A172 (cell line): ENCODE measurements at places on chromosomes 1 and 21. TPM values are rescaled to one million over a fixed set of nuclear protein-coding genes. Genes with fewer than 3 reads are reported as not detected.
A peak's percentile ranks its signal among the peaks of the same experiment; 100 is the strongest.

DNA sequence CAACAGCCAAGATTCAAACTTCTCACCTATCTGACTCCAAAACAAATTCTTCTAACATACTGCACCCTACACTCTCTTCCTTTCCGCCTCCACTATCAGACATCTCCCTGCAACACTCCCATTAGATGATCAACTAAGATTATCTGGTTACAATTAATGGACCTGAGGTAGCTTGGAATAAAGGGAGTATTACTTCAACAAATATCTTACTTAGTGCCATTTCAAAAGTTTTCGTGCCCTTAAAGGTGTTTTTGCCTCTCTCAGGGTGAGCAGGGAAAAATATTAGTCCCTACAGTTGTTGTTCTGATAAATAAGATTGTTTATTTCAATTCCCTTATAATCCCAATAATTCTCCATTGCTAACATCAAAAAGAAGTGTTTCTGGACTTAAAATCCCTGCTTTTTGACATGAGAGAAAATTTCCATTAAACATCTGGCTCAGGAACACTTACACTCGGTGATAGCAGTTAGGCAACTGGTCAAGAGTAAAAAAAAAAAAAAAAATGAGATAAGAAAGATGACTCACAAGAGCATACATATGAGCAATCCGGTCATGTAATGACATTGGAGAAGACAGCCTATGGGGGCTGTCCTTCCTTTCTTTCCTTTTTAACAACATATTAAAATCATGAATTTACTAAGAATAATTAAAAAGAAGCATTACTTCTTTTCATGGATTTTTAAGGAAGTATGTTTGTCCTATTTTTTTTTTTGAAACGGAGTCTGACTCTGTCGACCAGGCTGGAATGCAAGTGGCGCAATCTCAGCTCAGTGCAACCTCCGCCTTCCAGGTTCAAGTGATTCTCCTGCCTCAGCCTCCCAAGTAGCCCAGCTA lies 7.6 kb downstream of the RSBN1 start:
- peak; percentile 71 for DNase-seq

DNA sequence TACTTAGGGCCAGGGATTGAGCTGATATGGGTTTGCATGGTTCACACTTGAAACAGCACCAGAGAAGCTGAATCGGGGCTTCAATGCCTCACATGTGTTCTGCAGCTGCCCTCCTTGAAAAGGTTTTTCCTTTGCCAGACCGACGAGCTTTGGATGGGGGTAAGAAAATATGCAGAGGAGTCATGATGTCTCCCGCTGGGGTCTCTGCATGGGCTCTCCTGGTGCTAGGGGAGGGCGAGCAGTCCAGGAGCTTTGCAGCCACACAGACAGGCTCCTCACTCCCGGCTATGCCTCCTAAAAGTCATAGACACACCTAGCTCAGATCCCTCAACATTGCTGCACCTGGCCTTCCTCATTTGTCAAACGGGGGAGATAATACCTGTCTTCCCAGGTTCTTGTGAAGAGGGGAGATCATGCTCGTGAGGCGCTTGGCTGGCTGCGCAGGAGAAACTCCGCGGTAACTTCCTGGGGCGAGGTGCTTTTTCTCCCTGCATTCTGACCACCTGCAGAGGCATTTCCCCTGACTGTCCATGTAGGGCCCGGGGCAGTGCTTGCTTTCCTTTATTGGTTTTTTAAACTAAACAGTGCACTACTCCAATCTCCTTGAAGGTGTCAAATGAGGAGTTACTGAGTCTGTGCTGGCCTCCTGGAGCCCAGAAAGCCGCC lies 112.4 kb downstream of the PLXNA2 start:
- DNase-seq = no peak

DNA sequence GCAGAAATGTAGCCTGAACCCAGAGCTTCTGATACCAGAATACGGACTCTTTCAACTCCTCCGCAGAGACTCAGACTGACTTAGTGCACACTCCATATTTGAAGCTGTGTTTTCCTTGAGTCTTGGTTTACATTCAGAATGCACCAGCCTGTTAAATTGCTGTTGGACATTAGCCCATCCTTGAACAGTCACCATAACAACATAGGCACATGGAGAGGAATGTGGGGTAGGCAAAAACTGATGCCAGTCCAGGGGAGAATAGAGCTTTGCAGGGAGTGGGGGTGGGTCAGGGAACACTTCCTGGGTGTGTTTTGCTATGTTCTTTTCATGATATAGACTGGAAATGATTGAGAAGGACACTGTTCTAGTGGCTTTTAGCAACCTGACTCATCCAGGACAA lies 76.3 kb upstream of the CACNA1E start:
- no peak for DNase-seq

DNA sequence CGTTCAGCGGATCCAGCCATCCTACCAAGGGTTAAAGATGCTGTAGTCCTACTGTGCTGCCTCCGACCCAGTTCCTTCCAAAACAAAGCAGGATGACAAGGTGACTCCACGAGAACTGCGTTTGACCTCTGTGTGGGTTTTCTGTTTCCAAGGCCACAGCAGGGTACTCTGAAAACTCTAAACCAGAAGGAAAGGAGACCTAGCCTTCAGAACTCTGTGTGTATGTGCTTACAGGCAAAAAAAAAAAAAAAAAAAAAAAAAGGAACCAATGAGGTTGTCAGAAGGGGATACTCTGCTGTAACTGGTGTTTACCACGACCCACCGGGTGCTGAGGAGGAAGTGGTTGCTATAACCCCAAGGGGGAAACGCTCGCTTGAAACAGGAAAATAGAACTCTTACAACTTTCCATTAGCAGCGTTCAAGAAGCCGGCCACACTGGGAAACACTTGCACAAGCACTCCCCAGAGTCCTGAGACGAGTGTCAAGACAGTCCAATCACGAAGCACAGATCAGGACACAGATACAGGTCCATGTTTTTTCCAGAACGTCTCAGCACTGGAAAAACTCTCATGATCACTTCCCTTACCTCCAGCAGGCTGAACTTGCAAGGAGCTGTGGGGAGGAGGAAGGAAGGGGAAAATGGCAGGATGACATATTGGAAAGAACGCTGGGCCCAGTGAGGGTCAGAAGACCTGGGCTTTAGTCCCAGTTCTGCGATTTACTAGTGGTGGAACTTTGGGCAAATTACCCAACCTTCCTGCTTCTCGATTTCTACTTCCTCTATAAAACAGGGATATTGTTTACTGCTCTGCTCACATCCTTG lies 64.0 kb downstream of the ITPKB start:
- DNase-seq = no peak

Gene JAM2
- total RNA-seq = 3.7 and 4.2 TPM in 2 replicates

- DNase-seq = no peak
Observed at GRCh38 chr1:6807782-6808181, 22.5 kb downstream of the CAMTA1 start.

- no peak for DNase-seq
Observed at GRCh38 chr1:171038284-171038683, 52.4 kb upstream of the FMO3 start.

Gene LCE1E
- total RNA-seq = not detected in 2 replicates

- DNase-seq = no peak
Observed at GRCh38 chr1:222049176-222049575, 307.3 kb upstream of the DUSP10 start.

Gene TCHH
- total RNA-seq = 0.02 TPM in 1 of 2 replicates, not detected in the other

GRCh38 chr1:72649991-72650390 lies 367.7 kb upstream of the NEGR1 start:
- DNase-seq = no peak

- no peak for DNase-seq
Observed at GRCh38 chr1:8482979-8483381, 165.1 kb downstream of the SLC45A1 start.

DNA sequence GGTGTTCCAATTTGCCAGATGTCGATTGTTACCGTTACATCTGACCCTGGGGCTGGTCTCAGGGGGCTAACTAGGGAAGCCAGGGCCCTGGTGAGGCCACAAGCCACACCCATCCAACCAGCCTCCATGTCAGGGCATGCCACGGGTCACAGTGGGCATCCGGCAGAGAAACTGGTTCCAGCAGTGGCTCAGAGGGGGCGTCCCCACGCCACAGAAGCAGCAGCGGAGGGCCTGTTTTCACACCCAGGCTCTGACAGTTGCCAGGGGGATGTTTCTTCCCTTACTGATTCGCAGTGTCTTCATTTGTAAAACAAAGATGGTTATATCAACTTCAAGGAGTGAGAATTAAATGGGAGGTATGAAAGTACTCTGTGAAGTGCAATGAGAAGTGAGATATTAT lies 75.0 kb upstream of the COX20 start:
- DNase-seq = no peak

DNA sequence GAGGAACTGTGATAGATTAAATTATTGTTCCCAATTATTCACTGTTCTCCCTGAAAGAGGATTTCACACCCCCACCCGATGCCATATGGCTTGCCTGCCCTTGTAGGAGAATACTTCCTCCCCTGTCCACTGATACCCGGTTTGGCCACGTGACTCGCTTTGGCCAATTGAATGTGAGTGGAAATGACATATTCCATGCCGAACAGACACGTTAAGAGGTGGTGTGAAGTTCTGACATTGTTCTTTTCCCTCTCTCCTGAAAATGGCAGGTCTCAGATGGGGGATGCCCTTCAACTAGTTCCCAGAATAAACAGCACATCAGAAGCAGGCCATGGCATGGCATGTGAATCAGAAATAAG lies 5.3 kb downstream of the STUM start:
- DNase-seq = no peak

Gene HFM1
- not detected in 2 replicates for total RNA-seq

DNA sequence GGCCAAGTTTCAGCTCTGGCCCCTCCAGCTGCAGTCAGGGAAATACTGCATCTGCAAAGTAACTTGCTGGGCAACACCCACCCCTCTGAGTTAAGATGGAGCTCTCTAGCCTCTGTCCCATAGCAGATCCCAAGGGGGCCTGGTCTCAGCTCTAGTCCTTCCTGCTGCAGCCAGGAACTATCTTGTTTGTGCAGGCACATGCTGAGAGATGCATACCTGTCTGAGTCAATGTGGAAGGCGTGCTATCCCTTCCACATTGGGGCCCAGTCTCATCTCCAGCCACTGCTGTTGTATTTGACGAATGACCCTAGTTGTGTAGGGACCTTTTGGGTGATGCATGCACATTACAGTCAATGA lies 76.4 kb downstream of the CTH start:
- DNase-seq = no peak

Gene FAM110D
- 0.62 TPM in 1 of 2 replicates, not detected in the other for total RNA-seq

- no peak for DNase-seq
Observed at GRCh38 chr1:56864430-56864829, 9.8 kb downstream of the C8A start.

DNA sequence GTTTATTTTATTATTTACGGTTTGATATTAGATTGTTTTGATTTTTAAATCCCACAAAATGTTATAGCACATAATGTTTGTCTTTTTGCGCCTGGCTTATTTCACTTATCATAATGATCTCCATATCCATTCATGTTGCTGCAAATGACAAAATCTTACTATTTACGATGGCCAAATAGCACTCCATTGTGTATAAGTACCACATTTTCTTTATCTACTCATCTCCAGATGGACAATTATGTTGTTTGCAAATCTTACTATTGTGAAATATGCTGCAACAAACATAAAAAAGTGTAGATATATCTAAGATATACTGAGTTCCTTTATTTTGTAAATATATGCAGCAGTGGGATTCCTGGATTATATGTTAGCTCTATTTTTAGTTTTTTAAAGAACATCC lies 1568.3 kb downstream of the AMY1C start:
- no peak for DNase-seq

Gene ADORA1
- 21.1 and 30.6 TPM in 2 replicates for total RNA-seq

Gene ARF1
- total RNA-seq = 263 and 292 TPM in 2 replicates

Gene KIAA1614
- total RNA-seq = 3.8 and 9.4 TPM in 2 replicates

Gene DYNLT5
- not detected in 2 replicates for total RNA-seq

Gene FABP3
- 9.0 and 19.5 TPM in 2 replicates for total RNA-seq

GRCh38 chr1:2506007-2506860 lies 20.2 kb downstream of the PANK4 start:
- no peak for DNase-seq

- DNase-seq = no peak
Observed at GRCh38 chr1:218468711-218469110, 123.6 kb downstream of the TGFB2 start.

Gene DMBX1
- 0.89 and 1.3 TPM in 2 replicates for total RNA-seq

DNA sequence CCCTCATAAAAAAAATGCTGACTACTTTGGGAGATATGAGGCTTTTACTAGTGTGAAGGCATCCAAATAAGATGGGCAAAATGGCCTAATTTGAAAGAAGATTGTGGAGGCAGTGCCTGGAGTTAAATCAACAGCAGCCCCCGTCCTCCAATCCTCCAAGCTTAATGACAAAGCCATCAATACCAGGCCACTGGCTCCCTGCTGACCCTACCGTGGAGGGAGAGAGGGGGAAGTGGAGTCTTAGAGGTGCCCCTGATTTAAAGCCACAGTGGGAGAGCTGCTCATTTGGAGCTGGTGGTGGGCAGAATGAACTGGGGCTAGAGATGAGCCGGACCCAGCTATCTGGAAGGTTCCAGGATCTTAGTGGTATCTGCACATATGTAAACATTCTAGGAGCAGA lies 24.3 kb upstream of the KNCN start:
- no peak for DNase-seq

GRCh38 chr1:180953291-180954004 lies 40.8 kb downstream of the KIAA1614 start:
- DNase-seq = no peak

DNA sequence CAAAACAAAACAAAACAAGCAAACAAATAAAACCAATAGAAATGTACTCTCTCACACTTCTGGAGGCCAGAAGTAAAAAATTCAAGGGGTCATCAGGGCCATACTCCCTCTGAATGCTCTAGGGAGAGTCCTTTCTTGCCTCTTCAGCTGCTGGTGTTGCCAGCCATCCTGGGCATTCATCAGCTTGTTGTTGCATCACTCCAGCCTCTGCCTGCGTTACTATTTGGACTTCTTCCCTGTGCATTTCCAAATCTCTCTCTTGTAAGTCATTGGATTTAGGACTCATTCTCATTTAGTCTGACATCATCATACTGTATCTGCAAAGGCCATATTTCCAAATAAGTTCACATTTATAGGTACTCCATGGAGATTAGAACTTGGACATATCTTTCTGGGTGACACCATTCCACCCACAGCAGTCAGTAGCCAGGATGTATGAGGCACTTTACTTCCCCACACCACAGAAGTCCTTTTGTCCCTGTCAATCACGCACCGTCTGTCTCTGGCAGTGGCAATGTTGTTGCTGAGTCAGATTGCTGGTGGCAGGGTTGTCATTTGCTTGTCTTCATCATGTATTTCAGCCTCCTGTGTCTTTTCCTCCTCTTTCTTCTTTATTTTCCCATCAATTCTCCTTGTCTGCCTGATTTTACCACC lies 151.0 kb upstream of the KCNJ6 start:
- DNase-seq = no peak
